GOT3 (cell line): ENCODE measurements at places on chromosomes 11 and 22.
A peak's percentile ranks its signal among the peaks of the same experiment; 100 is the strongest.

GRCh38 chr11:76288166-76288980, 82.1 kb upstream of the WNT11 start:
- DNase-seq = no peak

GRCh38 chr22:41931701-41932269, 5.2 kb upstream of the TNFRSF13C start:
- no peak for DNase-seq

DNA sequence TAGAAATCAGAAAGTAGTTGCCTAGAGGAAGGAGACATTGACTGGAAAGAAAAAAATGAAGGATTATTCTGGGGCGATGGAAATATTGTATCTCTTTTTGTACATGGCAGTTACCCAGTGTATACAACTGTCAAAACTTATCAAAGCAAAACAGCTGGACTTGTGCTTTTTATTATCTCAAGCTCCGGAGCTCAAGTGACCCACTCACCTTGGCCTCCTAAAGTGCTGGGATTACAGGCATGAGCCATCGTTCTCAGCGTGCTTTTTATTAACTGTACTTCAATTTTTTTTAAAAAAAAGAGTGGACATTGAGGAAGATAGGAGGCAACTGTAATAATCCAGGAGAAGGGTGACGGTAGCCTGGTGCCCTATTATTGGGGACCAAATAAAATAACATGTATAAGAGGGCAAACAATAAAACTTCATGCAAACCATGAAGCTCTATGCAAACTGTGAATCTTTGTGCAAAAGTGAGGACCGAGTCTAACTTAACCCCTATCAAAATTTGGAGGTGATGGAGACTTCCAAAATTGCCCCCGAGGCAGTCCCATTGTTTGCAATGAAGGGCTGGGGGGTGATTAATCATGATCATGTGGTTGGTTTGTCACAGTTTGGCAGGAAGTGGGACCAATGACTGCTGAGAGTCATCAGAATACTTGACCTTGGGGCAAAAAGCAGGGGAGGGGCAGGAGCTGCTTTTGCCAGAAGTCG, 23.5 kb downstream of the FZD4 start:
- no peak for DNase-seq

GRCh38 chr22:45290410-45290936, 5.7 kb downstream of the UPK3A start:
- DNase-seq = peak; percentile 47

DNA sequence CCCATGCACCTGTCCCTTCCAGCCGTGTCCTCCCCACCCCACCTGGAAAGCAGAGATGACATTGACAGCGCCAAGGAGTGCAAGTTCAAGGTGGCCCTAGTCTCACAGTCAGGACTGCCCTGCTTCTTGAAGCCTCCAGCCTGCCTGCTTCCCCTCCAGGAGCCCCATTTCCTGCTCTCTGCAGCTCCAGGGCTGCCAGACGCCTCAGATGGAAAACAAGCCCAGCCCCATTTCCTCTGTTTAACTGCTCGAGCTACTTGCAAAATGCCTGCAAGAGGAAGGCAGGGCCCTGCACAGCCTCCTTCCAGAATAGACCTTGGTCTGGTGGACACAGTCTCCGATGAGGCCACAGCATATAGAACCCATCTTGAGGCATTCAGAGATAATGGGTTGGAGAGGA, 5.0 kb upstream of the DGKZ start:
- no peak for DNase-seq

DNA sequence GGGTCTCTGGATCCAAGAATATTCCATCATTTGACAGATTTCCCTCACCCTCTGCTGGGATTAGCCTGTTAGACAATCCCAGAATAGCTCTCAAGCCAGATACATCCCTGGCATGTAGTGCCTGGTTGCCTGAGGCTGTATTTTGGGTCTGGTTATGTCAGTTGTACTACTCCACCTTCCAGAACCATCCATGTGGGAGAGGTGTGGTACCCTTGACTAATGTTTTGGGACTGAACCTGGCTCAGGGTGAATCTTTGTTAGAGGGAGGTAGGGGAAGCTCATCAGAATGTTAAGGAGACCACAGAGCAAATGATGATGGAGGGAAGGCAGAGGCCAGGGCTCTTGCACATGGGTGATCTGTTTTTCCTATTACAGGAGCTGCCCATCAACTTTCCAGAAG, 5.2 kb downstream of the C11orf52 start:
- DNase-seq = no peak

- DNase-seq = no peak
Observed at GRCh38 chr11:15493921-15494620, 379.3 kb downstream of the INSC start.

GRCh38 chr22:22714600-22715335, 70.4 kb downstream of the GGTLC2 start:
- no peak for DNase-seq

DNA sequence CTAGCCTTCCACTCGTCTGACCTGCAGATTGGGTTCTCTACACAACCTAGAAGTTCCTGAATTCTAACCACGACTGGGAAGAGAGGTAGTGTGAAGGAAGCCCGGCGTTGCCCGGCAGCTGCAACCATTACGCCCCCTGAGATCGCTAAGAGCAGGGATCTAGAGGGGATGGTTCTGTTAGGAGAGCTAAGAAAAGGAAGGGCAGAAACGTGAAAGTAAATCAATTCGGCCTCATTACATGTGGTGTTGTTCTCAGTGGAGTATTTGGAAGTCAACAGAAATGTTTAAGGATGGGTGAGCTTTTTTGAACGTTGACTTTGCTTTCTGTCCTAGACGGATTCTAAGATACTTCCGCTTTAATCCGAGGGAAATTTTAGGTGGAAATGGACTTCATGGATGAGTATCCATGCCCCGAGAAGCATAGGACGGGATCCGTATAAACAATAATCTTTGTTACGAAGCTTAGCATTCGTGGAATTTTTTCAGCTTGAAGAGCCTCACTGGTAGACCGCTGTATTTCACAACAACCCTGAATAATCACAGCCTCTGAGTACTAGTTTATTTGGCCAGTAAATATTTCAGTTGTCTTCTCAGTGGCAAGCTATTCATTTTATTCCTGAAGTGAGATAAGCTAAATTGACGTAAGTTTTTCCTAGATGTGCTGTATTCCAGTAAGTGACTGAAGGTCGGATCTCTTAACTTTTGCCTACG, 629 bp downstream of the ATP5MG start:
- DNase-seq = no peak

DNA sequence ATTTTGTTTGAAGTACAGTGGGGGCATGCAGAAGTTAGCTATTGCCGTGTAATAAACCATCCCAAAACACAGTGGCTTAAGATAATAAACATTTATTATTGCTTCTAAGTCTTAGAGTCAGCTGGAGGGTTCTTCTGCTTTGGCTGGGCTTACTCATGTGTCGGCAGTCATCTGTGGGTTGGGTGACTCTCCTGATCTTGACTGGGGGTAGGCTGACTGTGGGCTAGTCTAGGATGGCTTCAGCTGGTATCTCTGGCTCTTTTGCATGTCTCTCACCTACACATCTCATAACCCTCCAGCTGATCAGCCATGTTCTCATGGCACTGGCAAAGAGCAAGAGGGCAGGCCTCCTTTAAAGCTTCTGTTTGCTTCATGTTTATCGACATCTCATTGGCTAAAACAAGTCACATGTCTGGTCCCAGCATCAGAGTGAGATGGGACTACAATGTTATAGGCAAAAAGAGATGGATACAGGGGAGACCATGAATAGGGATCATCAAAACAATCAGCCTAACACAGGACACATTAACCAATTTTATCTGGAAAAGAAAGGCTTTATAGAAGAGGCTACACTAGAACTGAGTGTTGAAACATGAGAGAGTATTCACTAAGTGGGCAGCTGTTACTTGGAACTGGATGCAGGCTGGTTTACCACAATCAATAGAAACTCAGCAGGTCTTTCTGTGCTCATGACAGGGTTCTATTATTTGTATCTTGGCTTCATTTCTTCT, 5.1 kb downstream of the LRRC51 start:
- no peak for DNase-seq

GRCh38 chr11:20403059-20403458, 15.5 kb downstream of the PRMT3 start:
- no peak for DNase-seq

GRCh38 chr11:66322732-66323427, 6.0 kb upstream of the CD248 start:
- DNase-seq = peak; percentile 23

GRCh38 chr22:38452373-38453065, 2.5 kb downstream of the KCNJ4 start:
- no peak for DNase-seq

DNA sequence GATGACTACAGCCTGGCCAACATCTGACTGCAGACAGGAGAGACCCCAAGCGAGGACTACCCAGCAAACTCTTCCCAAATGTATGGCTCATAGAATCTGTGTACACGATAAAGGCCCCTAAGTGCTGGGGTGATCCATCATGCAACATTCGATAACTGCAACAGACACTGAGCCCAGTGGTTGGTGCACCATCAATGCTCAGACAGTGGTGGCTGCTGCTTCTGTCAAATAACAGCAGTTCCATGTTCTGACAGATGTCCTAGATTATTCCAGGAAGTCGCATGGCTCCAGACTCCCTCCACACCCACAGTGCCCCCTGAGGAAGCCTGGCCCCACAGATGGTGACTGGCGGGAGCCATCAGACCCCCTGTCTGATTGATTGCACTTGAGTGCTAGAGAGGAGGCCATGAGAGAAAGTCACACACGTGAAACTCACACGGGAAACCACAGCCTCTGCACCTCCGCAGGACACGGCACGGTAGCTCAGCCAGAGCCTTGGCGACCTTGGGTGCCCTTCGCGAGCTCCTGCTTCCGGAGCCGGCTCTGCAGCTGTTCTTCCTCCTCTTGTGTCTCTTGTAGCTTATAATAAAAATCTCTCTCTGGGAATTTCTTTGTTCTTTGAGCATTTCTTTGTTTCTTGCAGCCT, 1155.9 kb downstream of the TBC1D22A start:
- no peak for DNase-seq

DNA sequence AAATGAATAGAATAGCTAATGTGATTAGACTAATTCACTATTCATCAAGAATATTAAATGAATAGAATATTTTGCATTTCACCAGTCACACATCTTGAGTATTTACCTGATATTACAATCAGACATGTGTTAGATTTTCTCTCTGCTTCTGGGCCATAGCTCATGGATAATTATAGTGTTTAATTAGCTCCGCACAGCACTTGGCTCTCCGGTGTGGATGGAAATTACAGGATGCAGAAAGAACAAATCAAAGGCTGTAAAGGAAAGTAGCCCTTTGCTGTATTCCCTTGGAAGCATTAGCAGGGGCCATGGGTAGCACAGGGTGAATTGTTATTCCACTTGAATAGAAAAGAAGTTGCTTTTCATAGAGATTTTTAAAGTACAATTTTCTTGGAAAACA, 320.3 kb upstream of the SORL1-AS1 start:
- DNase-seq = no peak

- no peak for DNase-seq
Observed at GRCh38 chr11:119284344-119285157, 32.4 kb downstream of the MCAM start.

GRCh38 chr22:18065256-18065655, 12.5 kb upstream of the PEX26 start:
- DNase-seq = no peak

GRCh38 chr11:14783788-14784187, 108.2 kb downstream of the CYP2R1 start:
- DNase-seq = no peak

DNA sequence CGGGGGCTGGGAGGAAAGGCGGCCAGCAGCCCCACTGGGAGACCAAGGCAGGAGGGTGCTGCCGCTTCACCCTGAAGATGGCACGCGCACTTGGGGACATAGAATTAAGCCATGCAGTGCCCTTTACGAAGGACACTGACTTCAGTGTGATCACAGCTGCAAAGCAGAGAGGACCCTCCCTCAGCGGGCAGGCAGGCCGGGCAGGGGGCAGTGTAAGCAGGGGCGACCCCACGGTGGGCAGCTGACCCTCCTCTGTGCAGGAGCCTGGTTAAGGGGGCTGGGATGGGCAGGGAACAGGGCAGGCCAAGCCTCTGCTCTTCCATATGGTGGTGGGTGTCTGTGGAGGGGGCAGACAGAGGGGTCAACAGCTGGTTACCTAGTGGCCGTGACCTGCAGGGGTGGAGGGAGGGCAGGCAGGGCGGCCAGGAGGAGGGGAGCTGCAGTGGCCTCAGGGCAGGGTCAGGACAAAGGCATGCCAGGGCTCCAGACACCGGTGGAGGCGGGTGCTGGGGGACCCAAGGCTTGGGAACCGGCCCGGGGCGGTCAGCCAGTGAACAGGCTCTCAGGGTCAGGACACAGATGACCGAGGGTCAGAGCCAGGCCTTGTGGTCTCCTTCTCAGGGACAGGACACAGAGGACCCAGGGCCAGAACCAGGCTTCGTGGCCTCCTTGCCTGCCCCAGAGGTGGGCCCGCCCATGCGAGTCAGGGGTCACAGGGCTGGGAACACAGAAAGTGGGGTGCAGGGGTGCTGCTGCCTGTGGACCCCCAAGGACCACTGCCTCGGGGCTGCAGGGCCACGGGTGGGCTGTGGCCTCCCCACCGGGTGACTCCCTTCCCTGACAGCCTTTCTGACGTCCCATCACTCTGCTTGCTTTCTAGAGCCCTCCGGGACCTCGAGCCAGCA, 7.2 kb downstream of the LMNTD2 start:
- DNase-seq = no peak

GRCh38 chr11:3199537-3200295, 18.9 kb downstream of the MRGPRG start:
- DNase-seq = no peak

DNA sequence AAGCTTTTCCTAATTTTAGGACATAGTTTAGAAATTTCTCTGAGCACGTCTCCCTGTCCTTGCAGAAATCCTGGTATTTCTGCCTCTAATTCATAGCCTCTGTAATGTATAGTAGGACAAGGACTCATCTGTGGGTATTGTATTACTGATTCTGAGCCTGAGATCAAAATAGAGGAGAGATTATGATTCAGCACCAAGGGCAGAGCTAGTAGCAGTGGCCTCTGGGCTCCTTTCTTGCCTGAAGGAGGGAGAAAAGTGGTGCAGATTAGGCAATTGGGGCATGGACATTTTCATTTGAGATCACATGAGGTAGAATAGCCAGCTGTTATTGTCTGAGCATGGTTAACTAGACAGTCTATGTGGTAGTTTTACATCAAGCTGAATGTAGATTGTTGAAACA, 2.8 kb downstream of the MADD start:
- no peak for DNase-seq

DNA sequence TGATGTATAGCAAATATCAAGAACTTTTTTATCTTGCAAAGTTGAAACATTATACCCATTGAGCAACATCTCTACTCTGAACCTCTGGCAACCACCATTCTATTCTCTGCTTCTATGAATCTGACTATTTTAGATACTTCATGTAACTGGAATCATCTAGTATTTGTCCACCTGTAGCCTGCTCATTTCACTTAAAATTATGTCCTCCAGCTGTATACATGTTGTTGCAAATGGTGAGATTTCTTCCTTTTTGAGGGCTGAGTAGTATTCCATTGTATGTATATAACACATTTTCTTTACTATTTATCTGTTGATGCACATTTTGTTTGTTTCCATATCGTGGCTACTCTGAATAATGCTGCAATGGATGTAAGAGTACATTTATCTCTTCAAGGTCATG, 476.3 kb upstream of the LRRC4C start:
- DNase-seq = no peak

DNA sequence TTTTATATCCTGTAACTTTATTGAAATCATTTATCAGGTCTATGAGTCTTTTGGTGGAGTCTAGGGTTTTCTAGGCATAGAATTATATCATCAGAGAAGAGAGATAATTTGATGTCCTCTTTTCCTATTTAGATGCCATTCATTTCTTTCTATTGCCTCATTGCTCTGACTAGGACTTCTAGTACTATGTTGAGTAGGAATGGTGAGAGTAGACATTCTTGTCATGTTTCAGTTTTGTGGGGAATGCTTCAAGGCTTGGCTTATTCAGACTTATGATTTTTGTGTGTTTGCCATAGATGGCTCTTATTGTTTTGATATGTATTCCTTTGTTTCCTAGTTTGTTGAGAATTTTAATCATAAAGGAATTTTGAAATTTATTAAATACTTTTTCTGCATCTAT, 1078.3 kb downstream of the FAM181B start:
- DNase-seq = no peak
